Heart left ventricle (tissue), 16 donors: ENCODE measurements at places on chromosomes 13 and 19. TPM values are rescaled to one million over a fixed set of nuclear protein-coding genes. Genes with fewer than 3 reads are reported as not detected.

- H3K27me3 ChIP-seq = no peaks in the 10 kb centered on the region
- H3K4me3 ChIP-seq = no peak overlapping the region
- no peak for DNase-seq
- H3K4me1 ChIP-seq = no peaks in the 10 kb centered on the region
- H3K27ac ChIP-seq = no peak overlapping the region
These were observed 195.0 kb upstream of the ATXN8OS start for GRCh38 chr13:69912630-69913029.

- H3K36me3 ChIP-seq = no peaks in the 10 kb centered on the region
- no peaks in the 10 kb centered on the region for H3K27me3 ChIP-seq
- H3K4me3 ChIP-seq = peak overlapping the region; percentile 71
- H3K4me1 ChIP-seq = no peaks in the 10 kb centered on the region
These were observed 75.4 kb downstream of the PEG3 start for GRCh38 chr19:56765137-56765536.

- H3K4me3 ChIP-seq = no peak overlapping the region
- no peaks in the 10 kb centered on the region for H3K27me3 ChIP-seq
- peaks cover 45% of the 10 kb centered on the region for H3K4me1 ChIP-seq
- peaks cover 8% of the 10 kb centered on the region for H3K36me3 ChIP-seq
These were observed 7.9 kb downstream of the UPF1 start for GRCh38 chr19:18839465-18840287.

DNA sequence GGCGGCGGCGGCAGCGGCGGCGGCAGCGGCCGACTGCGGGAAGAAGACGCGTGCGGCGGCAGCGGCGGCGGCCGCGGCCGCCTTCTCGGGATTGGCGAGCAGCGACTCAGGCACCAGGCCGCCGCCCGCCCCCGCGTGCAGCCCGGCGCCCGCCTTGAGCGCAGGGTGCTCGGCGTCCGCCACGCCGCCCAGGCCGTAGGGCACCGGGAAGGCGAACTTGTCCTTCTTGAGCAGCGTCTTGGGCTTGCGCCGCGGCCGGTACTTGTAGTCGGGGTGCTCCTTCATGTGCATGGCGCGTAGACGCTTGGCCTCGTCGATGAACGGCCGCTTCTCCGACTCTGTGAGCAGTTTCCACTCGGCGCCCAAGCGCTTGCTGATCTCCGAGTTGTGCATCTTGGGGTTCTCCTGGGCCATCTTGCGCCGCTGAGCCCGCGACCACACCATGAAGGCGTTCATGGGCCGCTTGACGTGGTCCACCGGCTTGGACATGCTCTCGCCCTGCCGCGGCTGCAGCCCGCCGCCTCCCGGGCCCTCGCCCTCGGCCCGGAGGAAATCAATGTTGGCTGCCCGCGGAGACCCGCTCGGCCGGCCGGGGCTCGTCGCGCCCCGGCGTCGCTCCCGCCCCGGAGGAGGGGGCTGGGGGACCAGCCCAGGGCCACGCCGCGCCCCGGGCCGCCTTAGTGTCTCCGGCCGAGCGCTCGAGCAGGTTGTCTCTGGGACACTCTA, 621 bp downstream of the SOX21 start:
- no peak for DNase-seq
- H3K4me1 ChIP-seq = peaks cover 28% of the 10 kb centered on the region
- peaks cover 60% of the 10 kb centered on the region for H3K27me3 ChIP-seq
- H3K27ac ChIP-seq = no peak overlapping the region
- peak overlapping the region; percentile 44 for H3K4me3 ChIP-seq

- no peak overlapping the region for H3K4me3 ChIP-seq
- peak; percentile 69 for DNase-seq
- H3K36me3 ChIP-seq = peaks cover 17% of the 10 kb centered on the region
- H3K27ac ChIP-seq = no peak overlapping the region
These were observed 24.2 kb upstream of the C13orf46 start for GRCh38 chr13:113997845-113998751.

DNA sequence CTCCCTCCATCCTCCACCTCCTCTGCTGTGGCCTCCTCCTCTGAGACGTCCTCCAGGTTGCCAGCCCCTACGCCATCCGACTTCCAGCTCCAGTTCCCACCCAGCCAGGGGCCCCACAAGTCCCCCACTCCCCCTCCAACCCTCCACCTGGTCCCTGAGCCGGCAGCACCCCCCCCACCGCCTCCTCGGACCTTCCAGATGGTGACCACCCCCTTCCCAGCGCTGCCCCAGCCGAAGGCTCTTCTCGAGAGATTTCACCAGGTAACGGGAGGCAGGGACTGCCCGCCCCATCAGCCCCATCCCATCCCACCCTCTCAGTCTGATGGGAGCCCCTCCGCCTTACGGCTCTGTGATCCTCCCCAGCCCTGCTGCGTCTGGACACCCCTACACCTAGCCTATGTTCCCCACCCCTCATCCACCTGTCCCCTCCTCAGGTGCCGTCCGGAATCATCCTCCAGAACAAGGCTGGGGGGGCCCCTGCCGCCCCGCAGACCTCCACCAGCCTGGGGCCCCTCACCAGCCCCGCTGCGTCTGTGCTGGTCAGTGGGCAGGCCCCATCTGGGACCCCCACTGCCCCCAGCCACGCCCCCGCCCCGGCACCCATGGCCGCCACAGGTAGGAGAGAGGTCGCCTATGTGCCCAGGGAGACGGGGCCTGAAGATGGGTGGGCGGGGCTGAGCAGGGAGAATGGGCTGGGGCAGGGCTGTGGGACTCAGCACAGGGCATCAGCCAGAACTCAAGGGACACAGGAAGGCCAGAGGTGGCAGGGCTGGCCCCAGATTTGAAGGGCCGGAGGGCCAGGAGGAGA, 18.6 kb upstream of the EHD2 start:
- H3K36me3 ChIP-seq = peaks cover 3% of the 10 kb centered on the region
- H3K4me3 ChIP-seq = no peak overlapping the region
- DNase-seq = no peak
- H3K4me1 ChIP-seq = peaks cover 6% of the 10 kb centered on the region
- peak overlapping the region; percentile 43 for H3K27ac ChIP-seq

GRCh38 chr19:17101686-17102628, 26.4 kb downstream of the MYO9B start:
- H3K36me3 ChIP-seq = peaks cover 5% of the 10 kb centered on the region
- H3K27ac ChIP-seq = no peak overlapping the region
- no peaks in the 10 kb centered on the region for H3K27me3 ChIP-seq
- DNase-seq = no peak
- H3K4me3 ChIP-seq = no peak overlapping the region

DNA sequence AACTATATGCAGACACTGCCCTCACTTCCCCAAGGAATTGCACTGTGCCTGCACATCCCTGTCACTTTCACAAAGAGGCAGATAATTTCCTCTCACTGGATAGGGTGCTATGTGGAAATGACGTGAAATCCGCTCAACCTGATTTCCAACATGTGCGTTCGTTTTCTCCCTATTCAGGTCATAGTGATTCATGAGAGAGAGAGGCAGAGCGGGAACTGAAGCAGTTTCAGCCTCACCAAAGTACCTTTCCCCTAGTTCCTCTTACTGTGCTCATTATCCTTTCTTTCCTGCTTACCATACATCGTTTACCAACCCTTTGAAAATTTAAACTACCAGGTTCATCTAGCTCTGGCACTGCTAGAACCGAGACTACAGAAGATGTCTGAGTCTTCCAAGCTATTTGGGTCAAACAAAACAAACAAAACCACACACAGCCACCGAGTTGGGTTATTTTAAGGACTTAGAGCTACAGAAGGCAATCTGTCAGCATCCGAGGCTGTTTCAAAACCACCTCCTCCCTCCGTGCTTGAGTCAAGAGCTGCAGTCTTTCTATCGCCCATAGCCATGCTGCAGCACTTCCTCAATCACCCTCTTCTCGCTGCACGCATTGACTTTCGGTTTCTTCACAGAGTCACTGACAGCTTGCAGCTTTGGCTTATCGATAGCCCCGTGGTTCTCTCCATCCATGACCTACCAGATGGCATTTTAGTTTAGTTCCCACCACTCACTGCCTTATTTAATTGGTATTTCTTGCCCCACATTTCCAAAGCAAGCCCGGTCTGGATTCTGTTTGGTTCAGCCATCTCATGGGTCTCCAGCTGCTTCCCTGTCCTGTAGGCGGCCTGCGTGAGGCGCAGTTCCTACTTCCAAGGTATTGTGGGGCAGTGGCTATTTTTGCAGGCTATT, 1395.8 kb downstream of the EFNB2 start:
- no peaks in the 10 kb centered on the region for H3K36me3 ChIP-seq
- H3K4me1 ChIP-seq = no peaks in the 10 kb centered on the region
- DNase-seq = peak; percentile 48
- H3K4me3 ChIP-seq = peak overlapping the region; percentile 59
- H3K27ac ChIP-seq = no peak overlapping the region

- no peak for DNase-seq
- H3K27me3 ChIP-seq = no peaks in the 10 kb centered on the region
- no peak overlapping the region for H3K4me3 ChIP-seq
- no peaks in the 10 kb centered on the region for H3K36me3 ChIP-seq
These were observed 20.9 kb upstream of the CEBPA start for GRCh38 chr19:33323093-33323820.

DNA sequence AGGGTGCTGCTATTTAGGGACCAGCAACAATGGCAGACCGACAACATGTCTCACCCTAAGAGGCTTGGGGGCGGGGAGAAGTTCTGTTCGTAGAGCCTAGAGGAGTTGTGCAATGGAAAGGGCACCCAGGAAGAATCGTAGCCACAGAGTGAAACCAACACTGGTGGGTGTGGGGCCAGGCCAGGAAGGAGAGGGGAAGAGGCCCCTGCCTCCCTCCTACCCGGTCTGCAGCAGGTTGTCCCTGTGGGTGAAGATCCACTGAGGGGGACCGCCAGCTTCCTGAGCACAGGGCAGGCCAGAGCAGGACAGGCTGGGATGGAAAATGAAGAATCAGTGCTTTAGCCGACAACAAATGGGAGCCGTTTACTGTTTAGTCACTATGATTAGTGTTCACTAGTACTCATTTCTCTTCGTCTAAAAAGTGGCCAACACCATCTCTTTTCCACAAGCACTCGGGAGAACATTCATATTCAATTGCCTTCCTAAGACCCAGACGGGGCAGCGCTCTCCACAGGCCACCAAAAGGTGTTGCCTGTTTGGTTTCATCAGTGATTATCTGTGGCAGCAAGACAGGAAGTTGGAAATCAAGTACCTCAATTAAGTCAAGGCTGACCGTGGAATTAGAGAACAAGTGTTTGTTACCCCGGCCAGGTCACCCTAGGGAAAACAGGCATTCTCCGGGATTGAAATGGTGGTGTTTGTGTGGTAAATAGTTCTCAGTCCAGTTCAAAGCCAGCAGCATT, 1.1 kb upstream of the ATP11A start:
- no peaks in the 10 kb centered on the region for H3K36me3 ChIP-seq
- peaks cover 35% of the 10 kb centered on the region for H3K4me1 ChIP-seq
- DNase-seq = peak; percentile 54
- H3K27ac ChIP-seq = peak overlapping the region; percentile 98
- H3K4me3 ChIP-seq = peak overlapping the region; percentile 98

DNA sequence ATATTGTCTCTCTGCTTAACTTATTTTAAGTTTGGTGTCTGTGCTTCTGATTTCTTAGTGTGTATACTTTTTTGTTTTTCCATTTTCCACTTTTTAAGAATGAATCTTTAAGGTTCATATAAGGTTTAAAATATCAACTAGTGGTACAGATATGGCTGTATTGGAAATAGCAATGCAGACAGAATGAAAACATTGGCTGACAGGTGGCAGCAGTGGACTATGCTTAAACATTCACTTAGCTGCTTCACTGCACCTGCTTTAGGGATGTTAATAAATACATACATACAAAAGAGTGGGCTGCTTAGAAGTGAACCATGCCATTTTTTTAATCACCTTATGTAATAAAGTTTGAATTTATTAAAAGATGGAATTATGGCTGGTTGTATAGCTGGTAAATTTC, 27.3 kb downstream of the TM9SF2 start:
- H3K4me3 ChIP-seq = no peak overlapping the region
- H3K27me3 ChIP-seq = no peaks in the 10 kb centered on the region
- DNase-seq = no peak
- H3K36me3 ChIP-seq = peaks cover 43% of the 10 kb centered on the region

- no peaks in the 10 kb centered on the region for H3K4me1 ChIP-seq
- H3K27me3 ChIP-seq = no peaks in the 10 kb centered on the region
- peaks cover 12% of the 10 kb centered on the region for H3K36me3 ChIP-seq
- H3K4me3 ChIP-seq = no peak overlapping the region
- H3K27ac ChIP-seq = no peak overlapping the region
These were observed 57.5 kb upstream of the KCTD4 start for GRCh38 chr13:45258334-45258675.

DNA sequence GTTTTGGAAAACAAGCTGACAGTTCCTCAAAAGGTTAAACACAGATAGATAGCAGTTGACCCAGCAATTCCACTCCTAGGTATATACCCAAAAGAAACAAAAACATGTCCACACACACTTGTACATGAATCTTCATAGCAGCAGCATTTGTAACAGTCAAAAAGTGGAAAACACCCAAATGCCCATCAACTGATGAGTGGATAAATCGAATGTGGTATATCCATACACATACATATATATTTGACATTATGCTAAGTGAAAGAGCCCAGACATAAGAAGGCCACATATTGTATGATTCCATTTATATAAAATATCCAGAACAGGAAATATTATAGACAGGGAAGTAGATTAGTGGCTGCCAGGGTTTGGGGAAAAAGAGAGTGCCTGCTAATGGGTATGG, 7.9 kb upstream of the HMGB1 start:
- DNase-seq = no peak
- no peaks in the 10 kb centered on the region for H3K4me1 ChIP-seq
- no peak overlapping the region for H3K27ac ChIP-seq
- H3K27me3 ChIP-seq = no peaks in the 10 kb centered on the region
- H3K36me3 ChIP-seq = no peaks in the 10 kb centered on the region
- no peak overlapping the region for H3K4me3 ChIP-seq

- DNase-seq = no peak
- H3K27ac ChIP-seq = peak overlapping the region; percentile 15
These were observed 24.2 kb downstream of the ELAVL1 start for GRCh38 chr19:7981199-7981598.

DNA sequence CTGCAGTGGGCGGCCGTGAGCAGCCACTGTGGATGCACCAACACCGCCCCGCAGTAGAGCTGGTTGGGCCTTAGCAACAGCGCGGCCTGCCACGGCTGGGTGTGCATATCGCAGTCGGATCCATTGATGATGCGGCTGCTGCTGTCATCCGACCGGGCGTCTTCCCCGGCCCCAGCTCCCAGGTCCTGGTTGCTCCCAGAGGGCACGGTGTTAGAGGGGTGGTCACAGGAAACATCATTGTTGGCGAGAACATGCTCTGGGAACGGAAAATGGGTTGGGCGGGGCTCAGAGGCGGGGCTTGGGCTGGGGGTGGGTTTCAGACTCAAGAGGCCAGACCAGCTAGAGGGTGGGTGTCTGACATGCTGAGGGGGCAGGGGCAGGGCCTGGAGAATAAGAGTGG, 3.0 kb downstream of the KLK5 start:
- H3K27me3 ChIP-seq = peaks cover 11% of the 10 kb centered on the region
- H3K4me1 ChIP-seq = no peaks in the 10 kb centered on the region
- H3K4me3 ChIP-seq = no peak overlapping the region
- no peaks in the 10 kb centered on the region for H3K36me3 ChIP-seq

- H3K36me3 ChIP-seq = no peaks in the 10 kb centered on the region
- H3K4me1 ChIP-seq = peaks cover 16% of the 10 kb centered on the region
- H3K27ac ChIP-seq = no peak overlapping the region
- H3K27me3 ChIP-seq = no peaks in the 10 kb centered on the region
- DNase-seq = no peak
These were observed 113.1 kb downstream of the GNG7 start for GRCh38 chr19:2589441-2589840.

SSC5D gene
- 1.00 TPM for total RNA-seq

PLK5 gene
- not detected for total RNA-seq

LRRC63 gene
- not detected for total RNA-seq

ZNF285 gene
- 3.7 TPM for total RNA-seq

PBX4 gene
- total RNA-seq = not detected

OR7D2 gene
- total RNA-seq = not detected
